Stimulated activated CD8-positive, alpha-beta memory T cell treated with anti-CD3 and anti-CD28 coated beads, Interleukin-4, amount 100 ng/mL, for 4 hours (primary cell): ENCODE measurements at places on chromosomes 1 and 21.

- DNase-seq, result no peak
Observed at GRCh38 chr1:212161231-212161781, 123.9 kb upstream of the PPP2R5A start.

DNA sequence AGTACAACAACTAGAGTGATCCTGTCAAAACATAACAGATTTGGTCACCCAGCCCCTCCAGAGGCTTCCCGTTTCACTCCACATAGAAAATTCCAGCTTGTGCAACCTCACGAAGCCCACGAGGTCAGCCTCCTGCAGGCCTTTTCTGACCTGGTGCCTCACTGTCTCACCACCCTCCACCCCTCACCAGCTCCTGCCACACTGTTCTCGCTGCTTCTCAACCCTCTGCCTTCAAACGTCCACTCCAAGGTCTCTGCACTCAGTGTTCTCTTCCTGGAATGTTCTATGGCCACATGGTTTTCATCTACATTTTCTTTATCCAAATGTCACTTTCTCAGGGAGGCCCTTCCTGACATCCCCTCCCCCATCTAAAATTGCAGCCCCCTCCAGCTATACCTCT is 178.9 kb downstream of the DHRS3 start:
- DNase-seq, result no peak

- no peak for DNase-seq
Observed at GRCh38 chr1:15557594-15557993, 27.3 kb downstream of the AGMAT start.

- DNase-seq, result no peak
Observed at GRCh38 chr1:20846461-20847374, 59.6 kb upstream of the HP1BP3 start.

GRCh38 chr21:27739187-27739586 is 772.3 kb upstream of the ADAMTS5 start:
- no peak for DNase-seq

GRCh38 chr1:63643517-63643916 is 50.3 kb downstream of the PGM1 start:
- no peak for DNase-seq

GRCh38 chr1:55927702-55928290 is 651.6 kb downstream of the PLPP3 start:
- no peak for DNase-seq

- no peak for DNase-seq
Observed at GRCh38 chr1:116826818-116827606, 72.8 kb downstream of the CD2 start.

GRCh38 chr21:25638660-25639550 is at the start of gene JAM2:
Gene JAM2, plus strand, starts transcription at chr21:25639258. Its CDS starts 564 bp downstream, at chr21:25639822.
- DNase-seq, result peak; percentile 24

DNA sequence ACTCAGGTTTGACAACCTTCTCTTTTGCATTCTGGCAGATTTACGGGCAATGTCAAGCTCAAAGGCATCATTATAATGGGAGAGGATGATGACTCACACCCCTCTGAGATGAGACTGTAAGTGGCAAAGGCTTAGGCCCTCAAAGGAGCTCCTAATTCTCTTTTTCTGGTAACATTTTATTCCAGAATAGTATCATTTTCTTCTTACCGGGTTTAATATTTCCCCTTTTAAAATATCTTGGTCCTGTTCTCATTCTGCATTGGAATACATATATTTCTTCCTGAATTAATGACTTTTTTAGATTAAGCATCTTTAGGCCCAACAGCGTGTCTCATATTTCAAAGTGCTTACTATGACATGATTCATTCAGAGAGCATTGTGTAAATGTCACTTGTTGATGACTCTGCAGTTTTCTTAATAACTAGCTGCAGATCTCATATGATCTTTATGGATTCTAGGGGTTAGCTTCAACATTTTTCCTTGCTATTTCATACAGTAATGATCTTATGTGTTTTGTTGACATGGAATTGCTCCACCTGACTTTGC is 1.7 kb downstream of the PITHD1 start:
- DNase-seq, result no peak

DNA sequence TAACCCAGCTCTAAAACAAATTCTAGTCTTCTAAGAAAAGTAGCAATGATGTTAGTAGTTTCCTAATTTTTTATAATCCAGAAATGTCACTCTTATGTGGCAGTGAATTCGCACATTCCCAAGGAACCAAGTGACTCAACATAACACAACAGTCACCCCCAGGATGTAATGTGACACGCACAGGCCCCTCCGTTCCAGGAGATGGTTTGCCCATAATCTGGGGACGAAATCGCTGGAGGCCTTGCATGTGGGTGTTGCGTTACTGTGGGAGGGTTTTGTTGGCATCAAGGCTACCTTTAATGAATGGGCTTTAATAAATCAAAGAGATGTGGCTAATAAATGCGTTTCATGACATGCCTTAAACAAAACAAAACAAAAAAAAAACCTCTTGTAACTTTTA is 50.9 kb downstream of the EVA1C start:
- DNase-seq, result no peak

GRCh38 chr1:85421179-85421578 is 43.8 kb downstream of the DDAH1 start:
- no peak for DNase-seq

- no peak for DNase-seq
Observed at GRCh38 chr1:40096646-40096976, 441 bp downstream of the PPT1 start.

- no peak for DNase-seq
Observed at GRCh38 chr1:20325844-20326420, 35.3 kb downstream of the VWA5B1 start.

DNA sequence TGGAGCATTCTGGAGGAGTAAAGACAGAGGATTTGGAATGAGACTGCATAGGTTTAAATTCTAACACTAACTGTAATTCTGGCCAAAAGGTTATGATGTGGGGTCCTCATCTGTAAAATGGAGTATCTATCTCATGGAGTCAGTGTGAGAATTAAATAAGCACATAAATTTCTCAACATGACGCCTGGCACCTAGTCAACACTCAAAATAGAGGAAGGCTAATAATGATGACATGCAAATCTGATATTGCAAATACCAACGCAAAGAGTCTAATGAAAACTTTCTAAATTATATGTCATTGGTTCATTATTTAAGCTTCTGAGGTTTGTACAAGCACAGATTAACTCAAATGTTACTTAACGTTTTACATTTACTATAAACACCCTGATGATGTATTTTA is 29.6 kb downstream of the APP start:
- no peak for DNase-seq

- no peak for DNase-seq
Observed at GRCh38 chr21:37006486-37007291, at the start of gene RIPPLY3. Gene RIPPLY3, plus strand, starts transcription at chr21:37006702. Its CDS starts 71 bp downstream, at chr21:37006773.

DNA sequence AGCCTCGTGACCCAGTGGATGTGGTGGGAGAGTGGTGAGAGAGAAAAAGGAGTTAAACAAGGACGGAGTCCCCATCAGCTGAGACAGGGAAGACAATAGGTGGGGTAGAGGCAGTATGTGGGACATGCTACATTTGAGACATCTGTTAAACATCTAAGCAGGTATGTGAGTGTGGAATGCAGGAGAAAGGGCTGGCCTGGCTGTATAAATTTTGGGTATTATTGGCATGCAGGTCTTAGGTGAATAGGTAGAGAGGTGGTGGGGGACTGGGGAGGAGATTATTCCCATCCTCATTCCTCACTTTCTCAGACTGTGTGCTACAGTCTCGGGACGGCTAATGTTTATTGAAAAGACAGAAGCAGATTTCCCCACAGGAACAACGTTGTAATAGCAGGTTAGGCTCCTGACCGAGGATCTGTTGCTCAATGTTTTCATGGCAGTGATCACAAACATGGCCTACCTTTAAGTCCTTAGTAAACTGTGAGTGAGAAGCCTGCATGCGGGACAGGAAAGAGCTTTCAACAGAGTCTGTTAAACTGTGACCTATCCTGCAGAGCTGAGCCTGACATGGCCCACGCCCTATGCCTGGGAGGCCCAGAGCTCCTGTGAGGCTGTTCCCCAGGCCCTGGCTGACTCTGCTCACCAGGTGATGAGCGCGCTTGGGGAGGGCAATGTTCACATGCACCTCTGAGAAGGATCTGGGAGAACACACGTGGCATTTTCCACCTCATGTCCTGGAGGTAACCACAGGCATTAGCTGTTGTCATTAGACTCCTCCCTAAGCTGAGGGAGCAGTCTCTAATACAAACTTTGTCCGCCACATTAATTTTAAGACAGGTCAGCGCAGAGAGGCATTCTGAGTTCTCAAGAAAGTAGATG is 16.5 kb downstream of the VSIG8 start:
- DNase-seq, result no peak

- no peak for DNase-seq
Observed at GRCh38 chr1:215551806-215552205, 15.3 kb upstream of the KCTD3 start.

- DNase-seq, result no peak
Observed at GRCh38 chr1:13956393-13956792, 256.4 kb downstream of the PRDM2 start.

DNA sequence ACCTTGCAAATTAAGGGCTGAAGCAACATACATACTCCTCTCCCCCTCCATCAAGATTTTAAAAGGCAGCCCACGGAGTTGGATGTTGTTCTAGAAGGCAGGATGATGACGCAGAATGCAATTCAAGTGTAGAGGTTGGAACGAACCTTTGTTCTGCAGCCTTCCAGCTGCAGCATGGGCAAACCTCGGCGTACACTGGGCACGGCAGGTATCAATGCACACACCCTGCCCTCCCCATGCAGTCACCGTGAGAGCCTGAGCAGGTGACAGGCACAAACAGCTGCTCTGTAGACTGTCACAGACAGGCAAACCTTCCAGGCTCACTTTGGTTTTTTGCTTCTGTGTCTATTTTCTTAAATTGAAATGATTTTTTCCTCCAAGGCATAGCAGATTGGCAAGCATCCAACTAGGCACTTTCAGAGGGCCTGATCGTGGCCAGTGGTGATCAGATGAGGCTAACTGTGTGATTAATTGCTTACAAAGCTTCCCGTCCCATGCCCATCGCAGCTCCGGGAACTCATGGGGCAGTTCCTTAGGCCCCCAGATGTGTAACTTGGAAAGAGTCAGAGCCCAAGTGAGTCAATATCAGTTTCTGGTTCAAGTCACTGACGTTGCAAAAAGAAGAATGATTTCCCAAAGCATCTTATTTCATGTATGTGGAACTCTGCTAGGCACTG is 82.3 kb downstream of the ITPKB start:
- no peak for DNase-seq

GRCh38 chr21:28111151-28111619 is 881.5 kb downstream of the LTN1 start:
- DNase-seq, result no peak

GRCh38 chr1:101291562-101292380 is 55.0 kb downstream of the S1PR1 start:
- no peak for DNase-seq

GRCh38 chr1:160454371-160455152 is 54.2 kb downstream of the VANGL2 start:
- DNase-seq, result no peak

DNA sequence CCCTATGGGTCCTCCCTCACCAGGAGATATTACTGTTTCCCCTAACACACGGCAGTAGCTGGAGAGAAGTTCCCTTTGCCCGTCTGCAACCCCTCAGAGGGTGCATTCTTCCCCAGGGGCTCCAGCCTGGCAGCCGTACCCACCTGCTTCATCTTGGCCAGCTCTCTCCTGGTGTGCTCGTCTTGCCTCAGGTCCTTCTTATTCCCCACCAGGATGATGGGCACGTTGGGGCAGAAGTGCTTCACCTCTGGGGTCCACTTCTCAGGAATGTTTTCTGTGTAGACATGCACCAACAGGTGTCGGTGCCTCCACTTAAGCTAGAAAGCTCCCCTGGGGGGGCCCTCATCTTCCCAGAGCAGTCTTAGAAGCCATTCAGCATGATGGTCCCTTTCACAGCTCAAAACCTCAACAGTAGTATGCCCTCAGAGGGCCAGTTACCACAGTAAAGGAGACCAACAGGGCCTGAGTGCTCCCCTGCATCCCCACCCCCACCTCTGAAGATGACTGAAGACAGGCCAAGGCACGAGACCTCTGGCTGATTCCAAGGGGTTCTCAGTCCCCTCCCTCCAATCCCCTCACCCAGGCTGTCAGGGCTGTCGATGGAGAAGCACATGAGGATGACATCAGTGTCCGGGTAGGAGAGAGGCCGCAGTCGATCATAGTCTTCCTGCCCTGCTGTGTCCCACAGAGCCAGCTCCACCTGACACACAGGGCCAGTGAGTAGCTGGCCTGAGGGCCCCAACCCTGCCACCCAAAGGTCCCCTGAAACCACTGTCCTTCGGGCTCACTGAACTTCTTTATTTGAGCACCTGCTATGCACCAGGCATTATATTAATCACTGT is 4.3 kb downstream of the RHOC start:
- no peak for DNase-seq

- DNase-seq, result no peak
Observed at GRCh38 chr1:7771823-7772299, 765 bp downstream of the VAMP3 start.

DNA sequence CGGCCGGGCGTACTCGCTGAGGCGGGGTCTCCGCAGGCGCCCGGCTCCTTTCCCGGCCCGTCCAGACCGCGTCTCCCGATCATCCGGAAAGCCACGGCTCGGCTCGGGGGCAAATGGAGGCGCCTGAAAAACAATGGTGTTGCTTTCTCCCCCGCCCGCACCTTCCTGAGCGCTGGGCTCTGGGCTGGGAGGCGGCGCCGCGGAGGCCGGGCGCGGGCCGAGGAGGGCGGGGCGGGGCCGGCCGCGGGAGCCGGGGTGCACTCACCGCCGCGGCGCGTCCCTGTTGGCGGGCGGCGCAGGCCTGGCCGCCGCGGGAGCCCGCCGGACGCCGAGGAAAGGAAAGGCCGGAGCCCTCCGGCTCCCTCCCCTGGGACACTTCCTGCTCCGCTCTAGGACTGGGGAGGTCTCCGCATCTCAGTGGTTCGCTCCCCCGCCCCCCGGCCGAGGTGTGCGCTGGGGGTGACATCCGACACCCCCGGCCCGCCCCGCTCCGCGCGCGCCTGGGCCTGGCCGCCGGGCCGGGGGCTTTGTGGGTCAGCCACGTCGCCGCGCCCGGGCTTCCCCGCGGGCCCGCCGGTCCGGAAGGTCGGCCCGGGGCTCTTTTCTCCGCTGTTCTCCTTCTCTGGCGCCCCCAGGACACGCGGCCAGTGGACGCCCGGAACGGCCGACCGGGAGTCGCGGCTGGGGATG is at the start of gene ZNF496:
TSS of gene ZNF496 (minus strand) at position 343 of the 690 bp plus-strand sequence. CDS start 2,289 bp downstream, outside the sequence.
- peak; percentile 59 for DNase-seq

GRCh38 chr1:109910123-109910962 is at the start of gene CSF1:
Gene CSF1, plus strand, starts transcription at chr1:109910849. Its CDS starts 175 bp downstream, at chr1:109911024.
- peak; percentile 66 for DNase-seq

DNA sequence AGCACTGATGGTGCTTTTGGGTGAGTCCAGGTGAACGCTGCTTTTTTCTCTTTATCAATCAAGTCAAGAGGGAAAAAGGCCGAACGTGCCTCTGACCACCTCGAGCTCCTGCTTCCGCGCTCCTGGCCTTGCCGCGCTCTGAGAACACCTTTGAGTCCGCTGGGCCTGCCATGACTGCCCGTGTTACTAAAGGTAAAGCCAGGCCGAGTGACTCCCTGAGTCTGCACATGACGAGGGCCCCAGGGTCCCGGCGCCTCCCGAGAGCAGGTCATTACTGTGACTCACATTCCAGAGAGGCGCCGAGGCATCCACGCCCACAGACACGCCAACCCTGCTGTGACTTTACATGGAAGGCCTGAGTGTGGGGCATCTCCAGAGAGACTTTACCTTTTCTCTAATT is 11.1 kb downstream of the POFUT2 start:
- DNase-seq, result no peak
